ENCODE measurements at places on chromosomes 1 and 21.

GRCh38 chr1:237791592-237791991, 99.1 kb downstream of the ZP4 start:
- no peak for DNase-seq

DNA sequence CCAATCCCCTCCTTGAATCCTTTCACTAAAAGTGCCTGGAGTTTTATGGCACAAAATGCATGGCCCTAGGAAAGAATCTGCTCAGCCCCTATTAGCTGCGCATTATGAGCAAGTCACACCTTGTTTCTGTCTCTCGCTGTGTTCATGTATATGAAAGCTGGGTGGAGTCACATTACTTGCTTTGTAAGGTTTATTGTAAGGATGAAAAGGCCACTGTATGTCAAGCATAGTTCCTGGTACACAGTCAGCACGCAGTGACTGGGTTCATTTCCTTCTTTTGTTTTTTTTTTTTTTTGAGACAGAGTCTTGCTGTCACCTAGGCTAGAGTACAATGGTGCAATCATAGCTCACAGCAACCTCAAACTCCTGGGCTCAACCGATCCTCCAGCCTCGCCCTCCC, 6.7 kb upstream of the SLC9A1 start:
- peak; percentile 67 for DNase-seq

GRCh38 chr1:9726905-9727595, 75.5 kb downstream of the PIK3CD start:
- no peak for DNase-seq

DNA sequence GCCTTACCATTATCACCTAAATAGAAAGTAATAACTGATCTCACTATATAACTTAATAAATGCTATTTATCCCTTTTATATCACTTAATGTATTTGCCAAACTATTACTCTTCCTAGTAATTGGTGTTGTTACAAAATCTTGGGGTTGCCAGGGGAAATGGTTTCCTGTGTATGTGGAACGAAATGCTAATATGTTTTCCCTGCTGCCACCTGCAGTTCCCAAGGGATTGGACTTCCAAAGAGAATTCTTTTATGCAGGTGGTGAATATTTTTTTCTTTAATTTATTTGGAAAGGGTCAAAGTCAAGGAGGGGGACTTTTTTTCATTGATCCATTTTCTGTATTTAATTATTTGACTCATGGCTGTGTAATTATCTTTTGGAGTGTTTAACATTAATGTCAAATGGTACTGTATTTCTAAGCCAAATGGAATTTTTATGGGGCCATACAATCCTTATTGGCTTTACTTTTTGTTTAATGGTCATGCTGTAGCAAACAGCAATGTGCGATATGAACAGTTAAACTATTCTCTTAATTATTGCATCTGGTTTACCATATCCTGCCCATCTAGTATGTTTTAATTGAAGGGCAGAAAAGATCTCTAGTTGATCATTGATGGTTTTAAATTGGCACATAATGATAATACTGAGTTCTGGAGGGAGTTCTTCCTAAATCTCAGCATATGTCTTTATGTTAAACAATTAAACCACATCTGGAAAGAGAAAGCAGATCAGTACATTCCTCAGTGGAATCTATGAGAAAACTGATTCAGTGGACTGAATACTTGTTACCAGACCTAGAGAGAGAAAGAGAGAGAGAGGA, 486.3 kb downstream of the TTLL7 start:
- DNase-seq: no peak

GRCh38 chr1:12161662-12162458, 4.9 kb upstream of the TNFRSF1B start:
- peak; percentile 93 for DNase-seq

DNA sequence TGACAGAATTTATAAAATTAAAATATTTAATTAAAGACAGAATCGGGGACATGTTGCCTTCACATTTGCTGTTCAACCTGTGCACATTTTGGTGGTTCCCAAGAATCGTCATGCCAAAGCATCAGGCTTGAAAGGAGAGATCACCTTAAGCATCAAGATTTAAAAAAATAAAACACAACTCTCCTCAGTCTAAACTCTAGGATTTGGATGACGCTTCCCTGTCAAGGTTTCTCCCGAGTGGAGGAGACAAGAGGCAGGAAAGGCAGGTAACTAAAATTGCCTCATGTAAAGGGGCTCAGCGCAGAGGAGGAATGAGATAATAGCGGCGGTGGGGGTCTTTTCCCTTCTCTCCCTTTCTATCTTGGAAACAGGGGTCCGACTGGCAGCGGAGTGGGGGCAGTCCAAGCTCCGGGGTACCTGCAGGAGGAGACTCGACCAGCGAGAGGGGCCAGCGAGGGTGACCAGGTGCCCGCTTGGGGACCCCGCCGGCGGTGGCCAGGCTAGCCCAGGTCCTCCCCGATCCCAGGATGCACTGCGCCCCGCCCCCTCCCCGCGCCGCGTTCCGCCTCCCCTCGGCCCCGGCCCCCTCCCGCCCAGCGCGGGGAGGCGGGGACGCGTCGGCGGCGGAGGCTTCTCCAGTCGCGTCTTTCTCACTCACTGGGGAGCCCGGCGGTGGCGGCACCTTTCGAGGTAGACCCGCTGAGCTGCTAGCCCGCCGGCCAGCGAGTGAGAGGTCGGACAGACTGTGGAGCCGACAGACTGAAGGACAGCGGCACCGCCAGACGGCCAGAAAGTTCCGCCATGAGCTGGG, at the start of gene FNBP1L:
Gene FNBP1L, plus strand, starts transcription at position 638 of the 811 bp plus-strand sequence. Its CDS starts 164 bp downstream, at position 802.
- peak; percentile 26 for DNase-seq

- no peak for DNase-seq
These were observed 69.6 kb upstream of the GFI1 start for GRCh38 chr1:92556350-92556749.

GRCh38 chr1:69710484-69711189, 142.9 kb downstream of the LRRC7 start:
- no peak for DNase-seq

DNA sequence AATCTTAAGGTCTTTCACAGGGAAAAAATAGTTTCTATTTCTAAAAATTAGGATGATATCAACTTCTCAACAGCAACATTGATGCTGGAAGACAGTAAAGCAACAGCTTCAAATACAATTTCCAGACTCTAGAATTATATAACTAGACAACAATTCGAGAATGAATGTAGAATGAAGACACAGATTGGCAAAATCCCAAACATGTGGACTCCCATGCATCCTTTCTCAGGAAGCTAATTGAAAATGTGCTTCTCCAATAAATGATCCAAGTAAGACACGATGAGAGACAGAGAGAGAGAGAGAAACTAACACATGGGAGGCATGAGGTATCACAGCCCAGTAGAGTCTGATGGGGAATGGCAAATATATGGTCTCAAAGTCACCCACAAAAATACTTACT, 21.5 kb upstream of the SIM2 start:
- DNase-seq: no peak

- no peak for DNase-seq
These were observed 67.3 kb upstream of the RAB3GAP2 start for GRCh38 chr1:220339581-220339980.

DNA sequence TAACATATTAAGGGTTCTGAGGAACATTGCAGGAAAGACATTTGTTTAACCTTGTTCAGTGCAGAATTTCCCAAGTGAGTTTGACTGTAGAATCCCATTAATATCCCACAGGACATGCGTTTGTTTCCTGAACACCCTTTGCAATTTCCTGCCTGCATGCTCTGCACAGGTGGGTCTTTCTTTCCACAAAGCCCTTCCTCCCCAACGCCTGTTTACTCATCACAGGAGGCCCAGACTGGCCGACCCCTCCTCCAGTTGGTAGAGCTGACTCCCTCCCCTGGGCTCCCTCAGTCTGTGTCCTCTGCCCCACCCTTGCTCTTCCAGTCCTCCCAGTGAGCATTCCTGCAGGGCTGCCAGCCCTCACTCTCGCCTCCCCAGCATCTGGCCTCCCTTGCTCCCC, 47.5 kb upstream of the CTPS1 start:
- DNase-seq: no peak

GRCh38 chr1:86137436-86137835, 19.1 kb downstream of the COL24A1 start:
- peak; percentile 41 for DNase-seq
